ENCODE measurements at places on chromosomes 6 and 20. TPM values are rescaled to one million over a fixed set of nuclear protein-coding genes. Genes with fewer than 3 reads are reported as not detected.

- DNase-seq = no peak
These were observed 26.4 kb downstream of the ARMC2 start for GRCh38 chr6:108874470-108875160.

The ERGIC3 gene
- total RNA-seq = 264 TPM

The MUC22 gene
- 1.6 TPM for total RNA-seq

The SLC13A3 gene
- total RNA-seq = 7.9 TPM

Data from type B pancreatic cell (in vitro differentiated cells).